Stimulated activated CD8-positive, alpha-beta memory T cell treated with anti-CD3 and anti-CD28 coated beads, Interleukin-7, amount 100 ng/mL, for 4 hours (primary cell): ENCODE measurements at places on chromosomes 3 and 15.

GRCh38 chr3:98215051-98215450 is 48.6 kb downstream of the OR5H15 start:
- DNase-seq: no peak

DNA sequence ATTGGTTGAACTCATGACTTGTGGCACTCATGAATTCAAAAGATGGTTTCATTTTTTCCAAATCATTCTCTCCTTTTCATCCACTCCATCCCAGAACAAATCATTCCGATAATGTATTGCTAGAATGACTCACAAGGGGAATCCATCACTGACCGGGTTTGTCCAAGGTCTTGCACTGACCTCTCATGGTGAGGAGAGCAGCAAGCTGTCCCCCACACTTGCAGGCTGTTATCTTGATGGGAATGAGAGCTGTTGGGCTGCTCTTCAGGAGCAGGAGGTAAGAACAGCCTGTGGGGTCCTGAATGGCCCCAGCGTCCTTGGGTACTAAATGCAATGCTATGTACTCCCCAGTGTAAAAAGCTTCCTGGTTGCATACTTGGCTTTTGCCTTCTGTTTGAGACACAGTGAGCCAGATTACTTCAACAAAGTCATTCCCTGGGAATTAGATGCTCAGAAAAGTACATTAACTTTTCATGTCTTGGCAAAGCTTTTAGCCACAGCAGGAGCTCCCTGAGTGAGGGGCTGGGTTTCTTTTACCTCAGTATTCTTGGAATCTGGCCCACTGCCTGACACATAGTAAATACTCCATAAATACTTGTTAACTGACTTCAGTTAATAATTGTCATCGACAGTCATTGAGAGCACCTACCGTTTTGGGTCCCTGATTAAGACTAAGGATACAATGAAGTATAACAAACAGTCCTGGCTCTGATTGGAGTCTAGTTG is 24.1 kb downstream of the CCNL1 start:
- no peak for DNase-seq

GRCh38 chr3:189286188-189286587 is 114.4 kb downstream of the TPRG1 start:
- no peak for DNase-seq

GRCh38 chr15:64429448-64429847 is 30.9 kb upstream of the ZNF609 start:
- DNase-seq: no peak
